ENCODE measurements at places on chromosomes 12 and 14.

DNA sequence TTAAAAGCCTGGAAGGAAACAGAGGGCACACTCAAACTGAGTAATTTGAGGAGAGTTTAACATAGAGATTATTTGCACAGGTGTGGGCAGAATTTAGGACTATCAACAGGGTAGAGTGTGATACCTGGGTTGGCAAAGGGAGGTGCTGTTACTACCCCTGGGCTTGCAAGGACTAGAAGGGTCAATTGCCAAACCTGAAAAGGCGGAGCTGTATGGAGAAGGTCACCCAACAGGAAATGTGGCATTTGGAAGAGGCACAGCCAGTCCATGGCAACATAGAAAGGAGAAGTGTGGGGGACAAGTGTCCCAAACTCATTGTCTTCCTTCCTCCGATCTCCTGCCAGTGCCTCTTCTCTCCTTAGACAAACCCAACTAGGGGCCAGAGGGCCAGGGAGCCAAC is 21.6 kb upstream of the MED13L start:
- DNase-seq, result no peak

DNA sequence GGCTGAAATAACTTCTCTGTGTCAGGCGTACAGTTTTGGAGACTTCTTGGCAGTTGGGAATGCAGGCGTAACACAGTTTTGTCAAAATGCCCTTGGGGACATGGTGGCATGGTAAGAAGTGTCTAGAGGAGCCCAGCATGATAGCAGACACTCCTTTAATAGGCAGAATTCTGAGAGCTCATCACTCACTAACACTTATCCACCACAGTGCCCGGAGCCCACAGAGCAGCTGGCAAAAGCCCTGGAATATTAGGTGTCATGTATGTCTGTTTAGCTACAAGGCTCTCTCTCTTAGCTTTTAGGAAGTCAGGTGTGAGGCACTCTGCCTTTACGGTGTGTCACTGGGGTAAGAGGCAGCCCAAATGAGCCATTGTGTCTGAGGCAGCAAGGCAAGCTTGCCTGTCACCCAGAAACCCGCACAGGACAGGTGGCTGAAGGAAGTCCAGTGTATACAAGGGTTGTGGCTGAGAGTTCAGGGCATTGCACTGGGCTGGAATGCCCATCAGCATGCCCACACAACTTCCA is 96.3 kb downstream of the ESRRB start:
- no peak for DNase-seq

- no peak for DNase-seq
Measured at GRCh38 chr12:79055926-79056674, 191.5 kb downstream of the SYT1 start.

GRCh38 chr12:64608901-64609535 is 1.3 kb upstream of the RASSF3 start:
- no peak for DNase-seq

DNA sequence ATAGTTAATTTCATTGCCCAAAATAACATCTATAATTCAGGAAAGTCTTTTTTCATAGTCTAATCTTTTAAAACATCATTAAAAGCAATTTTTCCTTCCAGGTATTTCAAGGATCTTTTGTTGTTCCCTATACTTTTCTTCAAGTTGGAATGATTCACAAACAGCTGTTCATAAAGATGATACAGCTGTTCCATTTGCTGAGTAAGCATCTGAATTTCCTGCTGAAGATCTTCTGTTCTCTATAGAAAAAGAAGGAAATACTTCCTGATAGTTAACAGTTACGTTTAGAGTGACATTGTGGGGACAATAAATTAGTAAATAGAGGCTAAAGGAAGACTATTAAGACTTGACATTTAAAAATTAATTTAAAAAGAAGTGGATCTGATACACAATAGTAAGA is 30.3 kb upstream of the ESR2 start:
- no peak for DNase-seq

GRCh38 chr12:131041968-131042833 is 88.5 kb downstream of the ADGRD1 start:
- DNase-seq, result no peak

- DNase-seq, result no peak
Measured at GRCh38 chr14:68689511-68689910, 103.4 kb downstream of the ZFP36L1 start.

DNA sequence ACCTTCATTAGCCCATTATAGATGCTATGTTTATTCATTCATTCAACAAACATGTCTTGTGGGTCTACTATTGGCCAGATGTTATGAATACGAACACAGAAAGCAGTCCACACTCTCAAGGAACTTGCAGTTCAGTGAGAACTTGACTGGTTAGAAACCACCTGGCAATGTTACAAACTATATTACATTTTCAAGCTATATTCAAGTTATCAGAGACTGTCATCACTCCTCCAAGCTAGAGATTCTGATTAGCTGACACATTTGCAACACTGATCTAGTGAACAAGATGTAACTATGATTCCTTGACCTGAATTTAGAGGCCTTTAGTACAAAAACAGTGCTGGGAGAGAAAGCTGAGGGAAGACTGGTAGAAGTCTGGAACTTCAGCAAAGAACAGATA is 170.7 kb upstream of the EEA1 start:
- no peak for DNase-seq

DNA sequence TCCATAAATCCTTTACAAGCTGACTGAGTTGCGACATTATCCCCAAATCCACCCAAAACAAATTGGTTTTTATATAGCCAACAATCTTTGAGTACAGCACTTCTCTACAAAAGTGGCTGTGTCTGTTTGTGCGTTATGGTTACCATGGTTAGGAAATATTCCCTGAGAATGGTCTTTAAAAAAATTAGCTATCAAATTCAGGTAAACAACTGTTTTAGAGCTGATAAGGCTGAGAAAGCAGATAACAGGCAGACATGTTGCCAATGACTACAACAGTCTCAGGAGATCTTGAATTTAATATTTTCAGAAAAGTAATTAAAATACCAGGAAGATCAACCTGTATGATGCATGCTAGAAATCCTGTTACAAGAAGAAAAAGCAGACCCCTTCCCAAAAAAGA is 248.0 kb downstream of the RASSF9 start:
- DNase-seq, result no peak

DNA sequence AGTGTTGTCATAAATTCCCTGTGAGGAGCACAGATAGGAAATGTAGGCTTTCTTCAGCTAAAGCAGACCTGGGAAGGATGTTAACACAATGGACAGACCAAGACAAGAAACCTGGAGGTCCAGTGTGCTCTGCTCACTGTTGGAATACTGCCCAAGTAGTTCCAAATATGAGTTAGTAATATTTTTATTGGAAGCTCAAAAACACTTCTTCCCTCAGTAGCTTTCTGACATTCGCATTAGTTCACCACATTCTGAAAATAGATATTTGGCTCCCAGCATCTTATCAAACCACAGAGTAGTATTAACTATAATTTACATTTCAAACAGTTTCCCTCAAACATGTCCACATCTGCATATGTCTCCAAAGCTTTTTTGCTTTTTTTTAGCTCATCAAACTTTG is 74.8 kb upstream of the PYGL start:
- no peak for DNase-seq

GRCh38 chr12:27221625-27222387 is 22.3 kb upstream of the STK38L start:
- DNase-seq, result no peak

- no peak for DNase-seq
Measured at GRCh38 chr12:12194206-12194605, 72.6 kb downstream of the LRP6 start.

DNA sequence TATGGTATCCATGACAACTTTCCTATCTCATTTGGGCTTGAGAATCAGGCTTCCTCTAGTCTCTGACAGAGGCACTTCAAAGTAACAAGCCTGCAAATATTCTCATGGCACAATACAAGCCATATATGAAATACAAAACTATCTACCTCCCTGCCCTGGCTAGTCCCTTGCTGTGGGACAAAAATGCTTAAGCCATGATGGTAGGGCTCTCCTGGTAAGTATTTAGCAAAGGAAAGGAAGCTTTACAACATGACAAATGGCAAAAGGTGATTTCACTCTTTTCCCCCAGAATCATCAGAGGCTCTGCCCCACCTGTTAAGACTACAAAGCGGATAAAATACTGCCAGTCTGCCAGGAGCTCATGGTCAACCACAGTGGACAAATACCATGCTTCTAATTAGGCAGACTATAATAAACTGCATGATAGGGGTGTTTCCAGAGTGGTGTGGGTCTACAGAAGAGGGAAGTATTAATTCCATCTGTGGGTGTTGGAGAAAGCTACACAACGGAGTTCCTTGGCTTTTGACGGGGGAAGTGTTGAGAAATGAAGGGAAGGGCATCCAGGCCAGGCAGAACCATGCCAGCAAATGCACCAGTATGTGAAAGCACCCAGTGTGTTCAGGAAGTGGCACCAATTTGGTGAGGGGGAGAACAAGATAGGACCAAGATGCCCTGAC is 92.9 kb downstream of the SPTSSA start:
- DNase-seq, result no peak

DNA sequence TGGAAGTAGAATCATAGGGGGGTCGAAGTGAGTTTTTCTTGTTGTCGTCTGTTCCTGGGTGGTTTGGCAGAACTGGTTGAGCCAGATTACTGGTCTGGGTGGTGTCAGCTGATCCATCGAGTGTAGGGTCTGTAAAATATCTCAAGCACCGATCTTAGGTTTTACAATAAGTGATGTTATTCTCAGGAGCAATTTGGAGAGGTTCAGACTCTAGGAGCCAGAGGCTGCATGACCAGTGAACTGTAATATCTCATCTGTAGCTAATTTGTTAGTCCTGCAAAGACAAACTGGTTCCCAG is 9.7 kb upstream of the SERPINA1 start:
- DNase-seq, result no peak

DNA sequence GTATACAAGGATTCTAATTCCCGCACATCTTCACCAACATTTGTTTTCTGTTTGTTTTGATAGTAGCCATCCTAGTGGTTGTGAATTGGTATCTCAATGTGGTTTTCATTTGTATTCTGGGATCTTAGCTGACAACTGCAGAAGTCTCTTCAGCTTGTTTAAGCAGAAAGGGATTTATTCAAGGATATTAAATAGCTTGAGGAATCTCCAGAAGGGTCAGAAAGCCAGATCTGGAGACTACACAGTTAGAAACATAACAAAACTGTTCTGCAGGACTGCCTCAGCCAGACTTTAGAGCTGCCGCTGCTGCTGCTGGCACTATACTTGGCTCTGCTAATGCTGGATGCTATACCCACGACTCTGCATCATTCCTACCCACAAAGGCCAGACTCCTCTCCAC is 13.4 kb upstream of the CDKL1 start:
- no peak for DNase-seq

GRCh38 chr12:51306507-51306906 is 17.5 kb downstream of the BIN2 start:
- no peak for DNase-seq

- no peak for DNase-seq
Measured at GRCh38 chr12:114414866-114415524, 9.1 kb upstream of the TBX5 start.

DNA sequence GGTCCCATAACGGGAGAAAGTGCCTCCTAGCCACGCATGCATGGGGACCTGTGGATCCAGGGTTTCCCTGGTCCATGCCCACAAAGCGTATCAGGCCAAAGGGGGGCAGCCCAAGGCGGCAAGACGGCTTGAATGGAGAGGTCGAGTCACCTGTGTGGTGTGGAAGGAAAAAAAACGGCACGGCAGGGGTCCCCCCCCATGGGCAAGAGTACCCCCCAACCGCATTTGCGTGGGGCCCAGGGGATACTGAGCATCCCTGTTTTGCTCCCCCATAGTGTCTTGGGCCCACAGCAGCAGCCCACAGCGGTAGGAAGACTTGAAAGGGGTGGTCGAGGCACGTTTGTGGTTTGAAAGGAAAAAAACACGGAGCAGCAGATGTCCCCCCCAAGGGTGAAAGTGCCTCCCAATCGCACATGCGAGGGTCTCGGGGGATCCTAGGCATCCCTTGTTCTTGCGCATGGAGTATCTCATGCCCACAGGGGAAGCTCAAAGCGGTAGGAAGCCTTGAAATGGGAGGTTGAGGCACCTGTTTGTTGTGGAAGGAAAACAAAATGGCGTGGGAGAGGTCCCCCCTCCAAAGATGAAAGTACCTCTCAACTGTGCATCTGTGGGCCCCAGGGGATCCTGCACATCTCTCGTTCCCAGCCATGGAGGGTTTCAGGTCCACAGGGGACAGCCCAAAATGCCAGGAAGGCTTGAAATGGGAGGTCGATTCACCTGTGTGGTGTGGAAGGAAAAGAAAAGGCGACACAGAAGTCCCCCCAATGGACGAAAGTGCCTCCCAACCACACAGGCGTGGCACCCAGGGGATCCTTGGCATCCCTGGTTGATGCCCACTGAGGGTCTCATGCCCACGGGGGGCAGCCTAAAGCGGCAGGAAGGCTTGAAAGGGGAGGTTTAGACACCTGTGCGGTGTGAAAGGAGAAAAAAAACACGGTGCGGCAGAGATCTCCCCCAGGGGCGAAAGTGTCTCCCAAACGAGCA is 577.5 kb downstream of the ALG10 start:
- no peak for DNase-seq

DNA sequence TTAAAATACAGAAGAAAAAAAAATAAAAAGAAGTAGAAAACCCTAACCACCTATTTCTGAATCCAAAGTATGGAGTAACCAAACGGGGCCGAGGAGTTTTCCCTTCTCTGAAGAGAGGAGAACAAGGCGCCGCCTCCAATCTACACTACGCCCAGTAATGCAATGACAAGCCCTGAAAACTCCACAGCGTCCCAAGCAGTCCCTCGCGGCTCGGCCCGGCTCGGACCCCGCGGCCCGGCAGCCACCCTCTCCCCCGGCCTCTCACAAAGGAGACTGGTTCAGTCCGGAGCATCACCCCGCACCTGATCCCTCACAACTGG is 371 bp downstream of the CHD8 start:
- DNase-seq, result no peak

- no peak for DNase-seq
Measured at GRCh38 chr12:6957151-6957701, 6.1 kb downstream of the PTPN6 start.

- no peak for DNase-seq
Measured at GRCh38 chr12:45296046-45296586, 80.2 kb downstream of the ANO6 start.

- DNase-seq, result no peak
Measured at GRCh38 chr12:79121486-79121885, 256.9 kb downstream of the SYT1 start.

GRCh38 chr12:66620688-66621087 is 58.2 kb downstream of the GRIP1 start:
- DNase-seq, result no peak

- DNase-seq, result no peak
Measured at GRCh38 chr14:23439107-23439835, 3.8 kb upstream of the MYH7 start.

DNA sequence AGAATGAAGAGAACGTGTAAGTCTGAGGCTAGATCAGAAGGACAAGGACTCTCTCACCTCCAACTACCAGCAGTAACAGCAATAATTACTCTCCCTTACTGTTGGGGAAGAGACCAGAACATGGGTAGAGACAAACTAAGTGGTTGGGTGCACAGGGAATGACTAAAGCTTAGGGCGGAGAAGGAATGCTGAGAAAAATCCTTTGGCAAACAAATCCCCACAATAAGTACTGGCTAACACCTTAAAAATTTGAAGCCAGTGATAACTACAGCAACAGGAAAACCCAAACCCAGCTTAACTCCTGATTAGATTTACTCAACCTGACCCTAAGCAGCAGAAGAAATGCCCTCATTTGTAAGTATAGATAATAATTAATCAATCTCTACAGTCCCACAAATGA is 759.0 kb downstream of the AACS start:
- DNase-seq, result no peak

- no peak for DNase-seq
Measured at GRCh38 chr12:24554612-24555295, 394.1 kb downstream of the BCAT1 start.
